SK-N-SH (cell line): ENCODE measurements at places on chromosomes 4 and X.
A peak's percentile ranks its signal among the peaks of the same experiment; 100 is the strongest.

DNA sequence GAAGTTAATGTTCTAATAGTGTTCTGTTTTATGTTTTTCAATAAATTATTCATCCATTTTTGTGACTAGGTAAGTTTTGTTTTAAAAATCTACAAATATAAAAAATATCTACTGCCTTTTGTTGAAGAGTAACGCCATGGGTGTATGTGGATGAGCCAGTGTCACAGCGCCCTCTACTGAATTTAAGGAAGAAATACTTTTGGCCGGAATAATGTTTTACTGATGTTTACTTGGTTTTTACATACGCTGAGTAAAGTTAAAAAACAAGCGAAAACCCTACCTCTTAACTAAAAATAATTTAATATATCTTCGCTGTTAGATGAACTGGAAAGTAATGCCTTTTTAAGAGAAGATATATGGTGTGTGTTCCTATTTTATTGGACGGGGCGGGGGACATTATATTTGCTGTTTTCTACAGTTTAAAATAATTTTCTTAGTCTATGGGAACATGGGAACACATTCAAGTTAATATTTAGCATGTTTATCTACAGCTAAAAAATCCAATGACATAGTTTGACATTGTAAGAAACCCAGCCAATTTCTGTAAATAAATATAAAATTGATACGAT is 86.1 kb downstream of the CPE start:
- H3K4me3 ChIP-seq = peak overlapping the region; percentile 12; the same call in 1 of the 2 replicates
- H3K36me3 ChIP-seq = no peaks in the 10 kb centered on the region
- no peaks in the 10 kb centered on the region; the same call in 1 of the 2 replicates for H3K27me3 ChIP-seq
- H3K4me1 ChIP-seq = no peaks in the 10 kb centered on the region
- DNase-seq = peak; percentile 54
- H3K27ac ChIP-seq = no peak overlapping the region

GRCh38 chr4:25970691-25971432 is 56.8 kb downstream of the SMIM20 start:
- no peaks in the 10 kb centered on the region for H3K4me1 ChIP-seq
- no peaks in the 10 kb centered on the region for H3K27me3 ChIP-seq
- no peak for DNase-seq
- H3K27ac ChIP-seq = no peak overlapping the region
- H3K36me3 ChIP-seq = no peaks in the 10 kb centered on the region

DNA sequence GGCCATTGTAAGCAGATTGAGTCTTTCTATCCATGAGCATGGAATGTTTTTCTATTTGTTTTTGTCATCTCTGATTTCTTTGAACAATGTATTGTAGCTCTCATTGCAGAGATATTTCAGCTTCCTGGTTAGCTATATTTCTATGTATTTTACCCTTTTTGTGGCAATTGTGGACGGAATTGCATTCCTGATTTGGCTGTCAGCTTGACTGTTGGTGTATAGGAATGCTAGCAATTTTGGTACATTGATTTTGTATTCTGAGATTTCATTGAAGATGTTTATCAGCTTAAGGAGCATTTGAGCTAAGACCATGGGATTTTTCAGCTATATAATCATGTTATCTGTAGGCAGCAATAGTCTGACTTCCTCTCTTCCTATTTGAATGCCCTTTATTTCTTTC is 154.6 kb downstream of the GUCY2F start:
- no peak overlapping the region for H3K27ac ChIP-seq
- H3K36me3 ChIP-seq = no peaks in the 10 kb centered on the region
- no peak for DNase-seq
- H3K27me3 ChIP-seq = no peaks in the 10 kb centered on the region
- H3K4me3 ChIP-seq = no peak overlapping the region

DNA sequence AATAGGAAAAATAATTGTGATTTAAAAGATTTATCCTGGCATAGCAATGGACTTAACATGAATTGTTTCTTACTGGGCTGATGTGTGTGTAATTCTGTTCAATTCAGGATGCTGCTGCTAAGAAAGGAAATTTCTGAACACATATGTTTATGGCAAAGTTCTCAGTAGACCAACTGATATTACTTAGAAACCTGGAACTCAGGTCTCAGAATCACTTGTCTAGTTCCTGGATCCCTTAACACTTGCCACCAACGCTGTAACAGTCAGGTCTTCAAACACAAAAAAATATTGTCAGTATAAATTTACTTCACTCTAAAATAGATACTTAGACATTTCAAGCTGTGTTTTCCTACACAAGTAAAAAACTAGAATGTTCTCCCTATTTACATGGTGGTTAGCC is 5.5 kb downstream of the CASP3 start:
- no peak overlapping the region for H3K4me3 ChIP-seq
- H3K27ac ChIP-seq = peak overlapping the region; percentile 76
- no peak for DNase-seq
- H3K27me3 ChIP-seq = no peaks in the 10 kb centered on the region
- H3K36me3 ChIP-seq = peaks cover 32% of the 10 kb centered on the region

GRCh38 chr4:17550549-17550948 is 26.4 kb upstream of the LAP3 start:
- no peaks in the 10 kb centered on the region for H3K36me3 ChIP-seq
- H3K27me3 ChIP-seq = peaks cover 8% of the 10 kb centered on the region; the same call in 1 of the 2 replicates
- DNase-seq = no peak
- H3K27ac ChIP-seq = no peak overlapping the region
- H3K4me3 ChIP-seq = no peak overlapping the region

- H3K36me3 ChIP-seq = no peaks in the 10 kb centered on the region
- H3K27me3 ChIP-seq = no peaks in the 10 kb centered on the region
- no peak for DNase-seq
- H3K4me1 ChIP-seq = peaks cover 6% of the 10 kb centered on the region; the same call in 1 of the 2 replicates
- no peak overlapping the region for H3K4me3 ChIP-seq
Observed at GRCh38 chr4:125849869-125850268, 535.1 kb downstream of the FAT4 start.

GRCh38 chr4:137070614-137071013 is 461.7 kb downstream of the PCDH18 start:
- peak; percentile 2 for DNase-seq
- no peaks in the 10 kb centered on the region for H3K4me1 ChIP-seq
- H3K27me3 ChIP-seq = no peaks in the 10 kb centered on the region
- H3K27ac ChIP-seq = no peak overlapping the region

GRCh38 chr4:151538963-151539362 is 130.0 kb downstream of the FHIP1A start:
- no peaks in the 10 kb centered on the region for H3K27me3 ChIP-seq
- no peak for DNase-seq
- H3K36me3 ChIP-seq = no peaks in the 10 kb centered on the region
- no peak overlapping the region for H3K27ac ChIP-seq
- H3K4me3 ChIP-seq = no peak overlapping the region
- peaks cover 23% of the 10 kb centered on the region; the same call in 1 of the 2 replicates for H3K4me1 ChIP-seq

- H3K27me3 ChIP-seq = no peaks in the 10 kb centered on the region
- no peak overlapping the region for H3K4me3 ChIP-seq
- no peak for DNase-seq
- no peaks in the 10 kb centered on the region for H3K4me1 ChIP-seq
Observed at GRCh38 chrX:100120956-100121355, 289.1 kb downstream of the PCDH19 start.

GRCh38 chr4:28754376-28754775 is 1893.7 kb downstream of the STIM2 start:
- no peaks in the 10 kb centered on the region for H3K27me3 ChIP-seq
- H3K4me3 ChIP-seq = no peak overlapping the region
- no peaks in the 10 kb centered on the region for H3K4me1 ChIP-seq
- H3K27ac ChIP-seq = no peak overlapping the region
- DNase-seq = no peak
- H3K36me3 ChIP-seq = no peaks in the 10 kb centered on the region

- no peaks in the 10 kb centered on the region for H3K27me3 ChIP-seq
- peaks cover 47% of the 10 kb centered on the region for H3K4me1 ChIP-seq
- no peaks in the 10 kb centered on the region for H3K36me3 ChIP-seq
- DNase-seq = no peak
Observed at GRCh38 chr4:2289955-2290333, 28.0 kb upstream of the MXD4 start.
